ENCODE measurements at places on chromosomes 7 and 10. TPM values are rescaled to one million over a fixed set of nuclear protein-coding genes. Genes with fewer than 3 reads are reported as not detected.

Gene PNLIP
- not detected for total RNA-seq

Gene BTBD16
- total RNA-seq: not detected

Gene NAPEPLD
- 35.3 TPM for total RNA-seq

Gene CCDC3
- 4.7 TPM for total RNA-seq

Gene GRB10
- total RNA-seq: 55.2 TPM

Gene LGI1
- total RNA-seq: not detected

Gene IRF5
- 6.0 TPM for total RNA-seq

Gene MET
- 50.1 TPM for total RNA-seq

Gene OTUD1
- 23.9 TPM for total RNA-seq

Gene ACTR1A
- total RNA-seq: 94.1 TPM

Gene PNLIPRP2
- total RNA-seq: not detected
